ENCODE measurements at places on chromosomes 13 and 19.

GRCh38 chr13:109058087-109058486, 428.7 kb downstream of the MYO16 start:
- H3K27ac ChIP-seq, result no peak overlapping the region
- H3K36me3 ChIP-seq, result no peaks in the 10 kb centered on the region
- H3K4me3 ChIP-seq, result no peak overlapping the region

DNA sequence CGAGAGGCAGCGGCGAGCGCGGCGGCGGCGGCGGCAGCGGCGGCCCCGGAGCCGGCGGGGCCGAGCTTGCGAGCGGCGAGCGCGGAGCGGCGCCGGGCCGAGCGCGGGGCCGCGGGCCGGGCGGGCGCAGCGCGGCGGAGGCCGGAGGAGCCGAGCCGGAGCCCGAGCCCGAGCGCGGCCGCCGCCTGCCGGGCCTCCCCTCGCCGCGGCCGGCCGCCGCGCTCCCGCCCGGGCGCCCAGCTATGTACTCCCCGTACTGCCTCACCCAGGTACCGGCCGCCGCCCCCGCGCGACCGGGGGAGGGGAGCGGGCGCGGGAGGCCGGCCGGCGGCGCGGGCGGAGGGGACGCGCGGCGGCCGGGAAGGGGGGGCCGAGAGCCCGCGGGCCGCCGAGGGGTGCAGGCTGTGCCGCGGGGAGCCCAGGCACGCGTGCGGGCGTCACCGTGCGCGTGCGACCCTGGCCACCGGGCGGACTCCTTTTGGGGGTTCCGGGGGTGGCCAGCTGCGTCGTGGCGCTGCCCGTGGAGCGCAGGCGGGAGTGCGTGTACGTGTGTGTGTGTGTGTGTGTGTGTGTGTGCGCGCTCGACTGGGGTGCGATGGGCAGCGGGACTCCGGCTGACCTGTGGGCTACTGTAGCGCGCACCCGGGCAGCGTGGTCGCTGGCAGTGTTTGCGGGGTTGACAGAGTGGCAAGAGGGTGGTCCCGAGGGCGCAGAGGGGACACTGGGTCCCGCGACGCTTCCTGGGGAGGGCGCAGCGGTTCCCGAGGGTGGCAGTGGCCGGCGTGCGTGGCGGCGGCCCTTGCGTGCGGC, 526 bp downstream of the NFIX start:
- no peaks in the 10 kb centered on the region for H3K36me3 ChIP-seq
- H3K4me3 ChIP-seq, result peak overlapping the region; percentile 80
- H3K27ac ChIP-seq, result peak overlapping the region; percentile 98
- peak; percentile 64 for DNase-seq
- H3K4me1 ChIP-seq, result no peaks in the 10 kb centered on the region
- H3K27me3 ChIP-seq, result no peaks in the 10 kb centered on the region

GRCh38 chr19:18167975-18168645, 5.5 kb upstream of the IFI30 start:
- no peak overlapping the region for H3K4me3 ChIP-seq
- no peak for DNase-seq
- H3K4me1 ChIP-seq, result no peaks in the 10 kb centered on the region

DNA sequence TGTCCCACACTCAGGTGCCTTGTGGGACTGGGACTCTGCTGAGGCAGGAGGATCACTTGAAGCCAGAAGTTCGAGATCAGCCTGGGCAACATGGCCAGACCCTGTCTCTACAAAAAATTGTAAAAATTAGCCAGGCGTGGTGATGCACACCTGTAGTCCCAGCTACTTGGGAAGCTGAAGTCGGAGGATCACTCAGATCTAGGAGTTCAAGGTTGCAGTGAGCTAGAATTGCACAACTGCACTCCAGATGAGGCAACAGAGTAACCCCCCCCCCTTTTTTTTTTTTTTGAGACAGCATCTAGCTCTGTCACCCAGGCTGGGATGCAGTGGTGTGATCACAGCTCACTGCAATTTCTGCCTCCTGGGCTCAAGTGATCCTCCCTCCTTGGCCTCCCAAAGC, 11.0 kb upstream of the SYDE1 start:
- H3K27ac ChIP-seq, result no peak overlapping the region
- no peak overlapping the region for H3K4me3 ChIP-seq
- H3K4me1 ChIP-seq, result no peaks in the 10 kb centered on the region
- no peaks in the 10 kb centered on the region for H3K36me3 ChIP-seq

- DNase-seq, result no peak
- H3K4me3 ChIP-seq, result no peak overlapping the region
- no peaks in the 10 kb centered on the region for H3K27me3 ChIP-seq
- H3K36me3 ChIP-seq, result no peaks in the 10 kb centered on the region
- H3K4me1 ChIP-seq, result no peaks in the 10 kb centered on the region
- no peak overlapping the region for H3K27ac ChIP-seq
Measured at GRCh38 chr13:39108783-39109182, 70.5 kb downstream of the NHLRC3 start.

All from aorta (tissue), 5 donors.